ENCODE measurements at places on chromosomes 5 and 9.

DNA sequence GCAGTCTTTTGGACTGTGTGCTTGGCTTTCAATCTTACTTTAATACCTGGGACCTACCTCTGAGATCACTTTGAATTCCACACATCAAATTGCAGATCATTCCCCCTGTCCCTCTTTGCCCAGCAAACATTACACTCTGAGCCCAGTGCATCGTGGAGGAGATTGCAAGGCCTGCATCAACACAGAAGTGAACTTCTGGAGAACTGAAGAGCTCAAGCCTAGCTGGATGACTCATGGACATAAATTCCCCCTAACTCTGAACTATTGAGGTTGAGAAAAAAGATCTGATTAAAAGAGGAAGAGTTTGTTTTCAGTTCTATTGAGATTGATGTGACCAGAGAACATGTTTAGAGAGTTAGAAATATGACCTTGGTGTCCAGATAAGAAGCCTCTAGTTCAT, 316.0 kb upstream of the DMAC1 start:
- no peak for DNase-seq

DNA sequence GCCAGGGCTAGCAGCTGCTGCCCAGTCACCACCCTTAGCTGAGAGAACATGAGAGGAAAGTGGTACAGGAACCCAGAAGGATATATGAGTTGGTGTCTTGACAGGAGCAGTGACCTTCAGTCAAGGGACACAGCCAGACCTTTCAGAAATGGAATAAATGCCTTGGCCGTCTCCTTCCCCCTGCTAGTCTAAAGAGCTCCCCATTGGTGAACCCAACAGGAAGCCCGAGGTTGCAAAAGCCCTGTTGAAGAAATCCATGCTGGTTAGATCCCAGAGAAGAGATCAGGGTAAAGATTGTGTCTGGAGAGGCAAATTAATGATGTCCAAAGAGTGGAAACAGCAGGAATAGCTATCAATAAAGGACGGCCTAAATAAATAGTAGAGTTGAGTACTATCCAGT, 244.5 kb downstream of the NR3C1 start:
- no peak for DNase-seq

- no peak for DNase-seq
Observed at GRCh38 chr5:91235271-91235694, 147.8 kb downstream of the ARRDC3 start.

- DNase-seq = no peak
Observed at GRCh38 chr5:54672871-54673270, 155.3 kb downstream of the SNX18 start.

GRCh38 chr9:89873801-89874200, 269.0 kb downstream of the GADD45G start:
- DNase-seq = no peak

- DNase-seq = no peak
Observed at GRCh38 chr5:56310711-56311204, 77.6 kb upstream of the ANKRD55 start.

DNA sequence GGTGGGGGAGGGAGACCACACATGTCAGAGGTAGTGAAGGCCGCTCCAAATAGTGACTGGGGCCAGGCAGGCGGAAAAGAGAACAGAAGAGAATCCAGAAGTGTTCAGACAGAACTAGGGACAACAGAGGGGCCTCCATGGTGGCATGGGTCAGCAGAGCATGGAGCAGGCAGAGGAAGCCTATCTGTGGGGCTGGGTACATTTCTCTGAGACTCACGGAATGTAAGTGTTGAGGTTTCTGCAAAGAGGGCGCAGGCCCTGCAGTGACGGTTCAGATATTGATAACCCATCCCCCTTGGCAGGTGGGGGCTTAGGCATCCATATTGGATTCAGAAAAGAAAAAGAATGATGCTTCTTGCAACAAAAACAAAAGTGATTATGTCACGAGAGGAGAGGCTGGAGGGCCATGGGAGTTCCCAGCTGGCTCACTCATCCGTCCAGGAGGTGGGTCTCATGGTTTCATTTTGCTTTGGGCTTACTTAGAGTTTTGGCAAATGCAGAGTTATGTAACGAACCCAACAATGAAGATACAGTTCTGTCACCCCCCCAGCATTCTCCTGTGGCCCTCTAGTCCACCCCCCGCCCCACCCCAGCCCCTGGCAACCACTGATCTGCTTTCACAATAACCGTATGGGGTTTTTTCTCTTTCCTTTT, 5.4 kb upstream of the RMND5B start:
- no peak for DNase-seq

DNA sequence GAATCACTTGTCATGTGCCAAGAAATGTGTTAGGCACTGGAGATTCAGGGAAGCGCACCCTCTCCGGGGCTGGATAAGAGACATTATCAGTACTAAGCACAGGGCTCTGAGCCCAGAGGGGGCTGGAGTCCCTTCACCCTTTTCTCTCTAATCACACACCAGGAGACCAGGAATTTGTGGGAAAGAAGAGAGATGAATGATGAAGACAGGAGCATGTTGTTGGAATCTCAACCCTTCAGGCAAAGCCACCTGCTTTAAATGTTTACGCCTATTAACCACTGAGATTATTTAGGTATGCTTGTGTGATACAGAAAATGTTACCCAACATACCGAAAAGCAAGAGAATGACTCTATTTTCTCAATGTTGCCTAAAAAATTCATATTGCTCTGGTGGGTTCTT, 119.8 kb downstream of the ENTREP1 start:
- no peak for DNase-seq

GRCh38 chr5:94856257-94856800, 237.9 kb downstream of the SLF1 start:
- no peak for DNase-seq

DNA sequence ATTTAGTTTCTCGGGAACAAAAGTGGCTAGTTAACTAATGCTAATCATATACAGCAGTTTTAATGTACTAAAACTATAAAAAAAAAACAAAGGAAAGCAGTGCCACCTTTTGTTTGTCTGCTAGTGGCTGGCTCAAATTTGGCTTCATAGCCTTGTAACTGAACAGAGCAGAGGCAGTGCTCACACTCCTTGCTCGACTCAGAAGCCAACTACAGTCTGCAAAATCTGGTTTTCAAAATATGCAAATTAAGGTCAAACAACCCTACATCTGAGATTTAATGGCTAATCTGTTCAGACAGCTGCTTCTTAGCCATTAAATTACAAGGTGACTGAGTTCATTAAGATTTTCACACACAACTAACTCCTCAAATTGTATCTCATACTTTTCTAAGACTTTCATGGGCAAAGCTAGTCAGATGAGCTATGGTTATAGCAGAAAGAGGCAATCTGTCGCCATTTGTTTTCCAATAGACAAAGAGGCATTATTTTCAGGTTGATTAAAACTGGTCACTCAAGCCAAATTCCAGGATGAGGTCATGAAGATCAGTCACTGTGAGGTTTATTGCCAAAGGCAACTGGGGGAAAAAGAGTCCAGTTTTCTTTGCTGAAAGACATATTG, 56.8 kb upstream of the EPB41L4A start:
- DNase-seq = no peak

- peak; percentile 54 for DNase-seq
Observed at GRCh38 chr5:102718819-102719218, 36.3 kb upstream of the PAM start.

GRCh38 chr5:167920589-167920988, 370.9 kb upstream of the WWC1 start:
- no peak for DNase-seq

- DNase-seq = no peak
Observed at GRCh38 chr5:173689171-173689736, 72.8 kb upstream of the BOD1 start.

DNA sequence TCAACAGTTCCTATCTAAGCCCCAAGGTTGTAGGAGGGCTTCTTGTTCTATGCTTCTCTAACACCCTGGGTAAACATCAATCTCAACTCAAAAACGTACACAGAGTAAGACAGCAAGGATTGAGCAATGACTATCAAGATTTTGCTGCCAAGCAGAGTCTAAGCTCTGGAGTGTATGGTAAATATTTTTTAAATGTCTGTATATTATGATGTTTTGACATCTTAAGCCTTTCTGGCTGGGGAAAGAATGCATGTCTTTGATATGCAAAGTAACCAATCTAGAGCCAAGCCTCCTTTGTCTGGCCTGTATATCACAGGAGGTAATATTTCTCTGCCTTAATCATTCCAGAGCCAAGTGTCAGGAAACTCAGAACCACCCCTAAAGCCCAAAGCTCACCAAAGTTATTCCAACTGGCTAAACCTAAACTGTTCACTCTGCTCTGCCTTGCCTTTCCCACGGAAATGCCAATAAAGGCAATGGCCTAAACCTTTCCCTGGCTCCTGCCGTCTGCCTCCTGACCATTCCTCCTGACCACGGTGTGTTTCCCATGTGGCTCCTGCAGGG, 45.2 kb downstream of the YIPF5 start:
- DNase-seq = peak; percentile 68

DNA sequence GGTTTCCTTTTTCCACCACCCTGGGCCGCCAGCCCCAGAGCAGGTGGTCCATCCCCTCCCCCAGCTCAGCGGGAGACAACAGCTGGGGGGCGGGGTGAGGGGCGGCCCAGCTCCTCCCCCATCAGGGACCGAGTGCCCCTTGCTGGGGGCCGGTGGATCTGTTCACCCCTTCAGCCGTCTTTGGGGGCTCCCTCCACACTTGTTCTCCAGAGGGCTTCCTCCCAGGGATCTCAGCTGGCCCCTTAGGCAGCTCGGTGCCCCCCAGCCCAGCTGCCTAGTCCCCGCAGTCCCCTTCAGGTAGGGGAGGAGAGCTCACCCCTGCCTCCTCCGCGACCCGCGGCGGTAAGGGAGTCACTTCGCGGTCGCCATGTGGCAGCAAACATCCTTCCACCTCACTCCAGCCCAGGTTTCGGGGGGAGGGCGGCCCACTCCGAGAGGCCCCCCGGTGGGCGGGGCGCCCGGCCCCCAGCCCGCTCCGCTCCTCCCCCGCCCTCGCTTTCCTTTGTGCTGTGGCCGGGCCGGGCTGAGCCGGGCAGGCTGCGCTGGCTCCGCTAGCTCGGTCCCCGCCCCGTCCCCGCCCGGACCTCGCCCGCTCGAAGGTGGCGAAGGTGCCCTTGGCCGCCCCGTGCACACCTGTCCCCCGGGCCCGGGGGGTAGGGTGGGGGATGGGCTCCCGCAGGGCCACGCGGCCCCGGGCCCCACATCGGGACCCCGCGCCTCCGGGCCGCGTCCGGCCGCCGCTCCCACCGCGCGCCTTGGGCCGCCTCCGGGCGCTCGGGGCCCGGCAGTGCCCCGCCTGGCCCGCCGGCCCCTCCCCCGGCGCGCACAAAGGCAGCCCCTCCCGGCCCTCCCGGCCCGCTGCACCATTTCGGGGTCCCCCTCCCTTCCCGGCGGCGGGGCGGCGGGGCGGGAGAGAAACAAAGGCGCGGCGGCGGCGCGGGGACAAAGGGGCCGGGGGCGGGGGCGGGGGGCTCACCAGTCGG, 683 bp downstream of the DBN1 start:
- no peak for DNase-seq

- no peak for DNase-seq
Observed at GRCh38 chr5:60256546-60256945, 363.0 kb upstream of the PDE4D start.

DNA sequence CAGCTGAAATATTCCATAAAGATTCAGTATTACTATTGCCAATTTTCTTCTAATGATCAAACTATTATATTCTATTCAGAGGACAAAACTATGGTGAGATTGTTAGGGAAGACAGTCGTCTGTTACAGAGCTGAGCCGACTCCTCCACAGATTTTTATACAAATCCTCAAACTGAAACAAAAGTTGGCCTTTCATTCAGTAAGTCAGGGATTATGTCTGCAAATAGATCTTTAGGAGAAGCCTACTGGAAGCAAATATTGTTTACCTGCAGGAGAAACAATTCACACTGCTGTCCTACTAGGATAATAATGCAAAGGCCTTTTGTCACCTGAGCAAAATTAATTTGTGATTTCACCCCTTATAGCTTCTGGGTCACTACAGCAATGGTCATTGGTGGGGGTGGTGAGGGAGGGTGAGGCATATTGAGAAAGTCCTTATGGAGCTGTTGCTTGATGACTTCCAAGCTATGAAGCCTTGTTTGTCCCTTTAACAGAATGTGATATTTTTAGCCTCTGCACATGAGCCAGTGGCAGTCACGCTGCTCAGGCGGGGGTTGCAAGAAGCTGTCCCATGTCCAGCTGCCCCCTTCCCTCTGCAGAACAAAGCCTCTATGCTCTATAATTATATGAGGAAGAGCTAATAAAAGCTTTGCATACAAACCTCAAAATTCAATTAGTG, 200.5 kb upstream of the KLF9 start:
- DNase-seq = no peak

DNA sequence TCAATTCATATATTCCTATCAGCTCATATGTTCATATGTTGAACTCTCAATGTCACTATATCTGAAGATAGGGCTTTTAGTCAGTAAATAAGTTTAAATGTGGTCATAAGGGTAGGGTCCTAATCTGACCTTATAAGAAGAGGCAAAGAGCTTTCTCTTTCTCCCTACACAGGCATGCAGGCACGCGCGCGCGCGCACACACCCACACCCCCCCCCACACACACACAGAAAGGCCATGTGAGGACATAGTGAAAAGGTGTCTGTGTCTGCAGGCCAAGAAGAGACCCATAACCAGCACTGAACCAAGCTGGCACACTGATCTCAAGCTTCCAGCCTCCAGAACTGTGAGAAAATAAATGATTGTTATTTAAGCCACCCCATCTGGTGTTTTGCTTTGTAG, 76.0 kb downstream of the PDE4D start:
- DNase-seq = no peak

DNA sequence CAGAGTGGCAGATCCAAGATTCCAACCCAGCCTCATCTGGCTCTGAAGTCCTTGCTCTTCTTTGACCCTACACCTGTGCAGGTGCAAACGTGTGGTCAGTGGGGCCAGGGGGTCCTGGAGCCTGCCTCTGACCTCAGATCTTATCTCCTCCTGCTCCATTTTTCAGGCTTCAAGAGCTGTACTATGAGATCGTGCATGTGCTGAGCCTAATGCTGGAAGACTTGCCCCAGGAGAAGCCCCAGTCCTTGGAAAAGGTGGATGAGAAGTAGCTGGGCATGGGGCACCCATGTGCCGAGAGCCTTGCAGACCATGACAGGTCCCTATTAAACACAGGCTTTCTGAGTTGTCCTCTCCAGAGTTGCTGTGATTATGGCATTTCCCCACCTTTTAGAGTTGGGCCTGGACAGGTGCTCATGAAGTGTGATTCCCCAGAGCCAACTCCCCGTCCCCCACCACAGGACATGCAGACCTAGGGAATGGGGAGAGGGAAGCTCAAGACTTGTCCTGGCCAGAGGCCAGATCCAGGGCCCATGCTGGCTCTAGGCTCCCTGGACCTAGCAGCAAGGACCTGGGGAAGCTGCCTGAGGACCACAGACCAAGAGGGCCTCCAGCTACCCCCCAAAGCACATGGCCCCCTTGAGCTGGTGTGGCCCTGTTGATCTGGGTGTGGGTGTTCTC, 22.5 kb downstream of the PITX1 start:
- no peak for DNase-seq

DNA sequence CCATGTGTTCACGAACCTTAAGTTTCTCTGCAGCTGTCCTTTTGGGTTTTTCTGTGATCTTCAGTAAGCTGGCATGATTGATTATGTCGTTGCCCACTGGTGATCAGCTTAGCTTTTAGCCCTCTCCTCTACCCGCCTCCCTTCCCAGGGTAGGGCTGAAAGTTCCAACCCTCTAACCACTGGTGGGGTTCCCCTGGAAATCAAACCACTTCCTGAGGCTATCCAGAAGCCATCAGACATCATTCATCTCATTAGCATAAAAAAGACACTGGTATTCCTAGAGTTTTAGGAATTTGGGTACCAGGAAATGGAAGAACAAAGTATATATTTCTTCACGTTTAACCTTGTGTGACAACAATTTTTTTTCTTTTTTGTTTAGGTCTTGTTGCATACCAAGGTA, 29.8 kb downstream of the SPIN1 start:
- no peak for DNase-seq

GRCh38 chr9:125241863-125242739, 958 bp upstream of the HSPA5 start:
- no peak for DNase-seq

GRCh38 chr5:139155333-139155732, 42.8 kb downstream of the SIL1 start:
- DNase-seq = no peak

Data from HCEC 1CT (cell line).